ENCODE measurements at places on chromosomes 3 and 15.

- DNase-seq: no peak
These were observed 263.4 kb upstream of the ST8SIA2 start for GRCh38 chr15:92130244-92130643.

- DNase-seq: no peak
These were observed 93.9 kb downstream of the PCCB start for GRCh38 chr3:136343873-136344555.

GRCh38 chr3:152160350-152161011 is 108.2 kb upstream of the MBNL1 start:
- no peak for DNase-seq

DNA sequence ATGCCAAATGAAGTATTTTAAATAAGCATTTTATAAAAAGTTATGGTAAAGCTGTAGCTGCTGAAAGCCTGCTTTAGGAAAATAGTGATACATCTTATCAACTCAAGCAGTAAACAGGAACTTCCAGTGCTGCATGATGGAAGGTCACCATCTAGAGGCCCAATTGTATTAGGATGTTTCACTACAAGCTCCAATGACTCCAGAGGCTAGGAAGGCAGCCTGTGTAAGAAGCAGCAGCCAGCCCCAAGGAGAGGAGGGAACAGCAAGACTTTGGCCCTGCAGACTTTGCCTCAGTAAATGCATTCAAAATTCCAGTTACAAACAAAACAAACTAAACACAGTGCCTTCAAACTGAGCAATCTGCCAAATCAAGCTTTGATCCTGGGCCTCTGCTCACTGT is 32.1 kb downstream of the ILDR1 start:
- no peak for DNase-seq

- DNase-seq: no peak
These were observed 175.6 kb upstream of the BCL6 start for GRCh38 chr3:187920913-187921312.

DNA sequence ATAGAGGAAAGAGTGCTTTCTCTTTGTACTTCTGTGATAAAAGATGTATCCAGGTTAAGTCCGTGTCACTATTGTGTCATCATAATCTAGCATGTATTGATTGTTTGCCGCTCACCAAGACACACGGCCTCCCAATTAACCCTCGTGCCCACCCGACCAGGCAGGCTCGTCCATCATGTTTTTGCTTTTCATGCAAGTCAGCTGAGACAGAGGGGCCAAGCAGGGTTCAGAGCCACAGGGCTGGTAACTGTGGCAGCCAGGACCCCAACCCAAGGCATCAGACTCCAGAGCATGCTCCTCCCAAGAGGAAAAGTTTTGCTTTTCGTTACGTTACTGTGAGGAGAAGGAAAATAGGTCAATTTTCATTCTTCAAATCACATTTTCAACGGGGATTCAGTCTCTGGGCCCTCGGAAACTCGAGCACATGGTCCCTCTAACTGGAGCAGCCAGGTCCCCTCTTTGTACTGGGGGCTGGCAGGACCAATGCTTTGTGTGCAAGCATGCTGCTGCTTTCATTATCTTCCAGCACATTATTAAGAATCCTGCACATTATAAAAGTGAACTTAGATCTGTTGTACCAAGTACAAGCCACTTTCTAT is 161.1 kb upstream of the TOPAZ1 start:
- no peak for DNase-seq

GRCh38 chr3:153640689-153641665 is 479.0 kb downstream of the RAP2B start:
- DNase-seq: no peak

GRCh38 chr3:111928613-111929012 is 50.2 kb upstream of the ABHD10 start:
- DNase-seq: no peak

DNA sequence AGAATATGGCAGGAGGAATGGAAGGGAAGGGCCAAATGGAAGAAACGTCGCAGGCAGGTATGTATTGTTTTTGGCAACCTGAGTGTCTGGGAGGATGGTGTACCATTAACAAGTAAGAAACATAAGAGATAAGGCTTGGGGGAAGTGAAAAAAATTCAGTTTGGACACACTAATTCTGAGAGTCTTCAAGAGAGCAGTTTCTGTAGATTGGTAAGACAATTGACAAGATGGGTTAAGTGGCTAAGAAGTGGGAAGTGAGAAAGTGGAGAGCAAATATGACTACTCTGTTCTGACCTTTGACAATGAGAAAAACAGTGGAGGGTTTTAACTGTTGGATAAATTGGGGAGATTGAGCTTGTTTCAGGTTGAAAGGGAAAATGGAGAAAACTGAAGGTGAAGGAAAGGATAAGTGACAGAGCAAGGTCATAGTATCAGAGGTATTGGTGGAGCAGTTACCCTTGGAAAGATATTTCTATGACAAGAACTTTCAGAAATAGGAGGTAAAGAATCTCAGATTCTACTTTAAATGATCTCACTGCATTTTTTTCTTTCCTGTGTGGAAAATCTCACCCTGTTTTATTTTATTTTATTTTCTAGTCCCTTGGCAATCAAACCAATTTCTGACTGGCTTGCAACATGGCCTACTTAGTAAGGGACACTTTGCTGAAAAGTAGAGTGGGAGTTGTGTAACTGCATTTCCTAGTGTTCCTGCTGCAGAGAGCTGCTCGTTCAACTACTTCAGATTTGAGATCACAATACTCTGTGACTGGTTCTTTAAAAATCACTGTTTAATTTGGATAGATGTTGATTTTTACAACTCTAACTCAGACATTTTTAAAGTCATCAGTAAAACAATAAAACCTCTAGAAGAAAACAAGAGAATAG is 23.1 kb upstream of the GABPB1 start:
- no peak for DNase-seq

DNA sequence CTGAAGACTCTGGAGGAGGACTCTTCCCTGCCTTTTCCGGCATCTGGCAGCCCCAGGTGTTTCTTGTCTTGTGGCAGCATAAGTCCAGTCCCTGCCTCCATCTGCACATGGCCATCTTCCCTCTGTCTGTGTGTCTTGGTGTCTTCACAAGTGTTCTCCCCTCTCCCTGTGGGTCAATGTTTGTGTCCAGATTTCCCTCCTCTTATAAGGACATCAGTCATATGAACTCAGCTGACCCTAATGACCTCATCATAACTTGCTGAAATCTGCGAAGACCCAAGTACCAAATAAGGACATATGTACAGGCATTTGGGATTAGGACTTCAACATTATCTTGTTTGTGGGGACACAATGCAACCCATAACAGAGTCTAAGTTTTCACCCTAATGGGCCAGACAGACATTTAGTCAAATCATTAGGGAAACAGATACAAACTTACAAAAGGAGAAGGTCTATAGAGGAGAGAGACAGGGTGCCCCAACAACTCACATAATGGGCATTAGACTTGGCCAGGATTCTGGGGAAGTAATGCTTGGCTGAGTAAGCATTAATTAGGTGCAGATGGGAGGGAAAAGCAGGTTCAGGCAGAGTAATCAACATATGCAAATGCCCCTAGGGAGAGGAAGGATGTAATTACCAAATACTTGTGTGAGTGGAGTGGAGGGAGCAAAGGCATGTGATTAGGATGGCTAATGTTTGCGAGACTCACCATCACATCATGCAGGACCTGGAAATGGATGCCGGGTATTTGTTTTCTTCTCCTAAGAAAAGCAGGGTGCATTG is 372.8 kb upstream of the TBL1XR1 start:
- DNase-seq: no peak

GRCh38 chr3:17423786-17424536 is 318.5 kb downstream of the TBC1D5 start:
- DNase-seq: no peak

- no peak for DNase-seq
These were observed 290.4 kb downstream of the MAGI1 start for GRCh38 chr3:65748326-65748725.

DNA sequence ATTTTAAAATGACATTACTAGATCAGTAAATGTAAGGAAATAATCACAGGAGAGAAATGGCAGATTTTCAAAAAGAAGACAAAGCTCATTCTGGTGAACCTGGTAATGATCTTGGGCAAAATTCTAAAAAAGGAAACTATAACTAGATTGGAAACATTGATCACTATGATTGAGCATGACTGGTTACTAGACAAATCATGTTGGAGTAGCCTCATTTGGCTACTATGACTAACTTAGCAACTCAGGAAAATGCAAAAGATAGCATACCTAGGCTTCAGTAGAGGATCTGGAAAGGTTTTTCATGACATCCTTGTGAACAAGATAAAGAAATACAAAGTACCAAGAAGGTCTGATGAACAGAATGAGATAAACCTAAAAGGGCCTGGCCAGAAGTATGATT is 7.6 kb upstream of the TMF1 start:
- no peak for DNase-seq

GRCh38 chr15:92009162-92009561 is 155.7 kb downstream of the SLCO3A1 start:
- no peak for DNase-seq

GRCh38 chr3:117118604-117119003 is 409.0 kb downstream of the TUSC7 start:
- DNase-seq: no peak

GRCh38 chr15:34693053-34693744 is 61.6 kb downstream of the GJD2 start:
- no peak for DNase-seq

- DNase-seq: no peak
These were observed 19.0 kb downstream of the MRAS start for GRCh38 chr3:138367326-138367850.

- no peak for DNase-seq
These were observed 179.8 kb upstream of the TLE3 start for GRCh38 chr15:70277556-70277955.

GRCh38 chr15:98663606-98664005 is 15.3 kb downstream of the IGF1R start:
- DNase-seq: no peak

DNA sequence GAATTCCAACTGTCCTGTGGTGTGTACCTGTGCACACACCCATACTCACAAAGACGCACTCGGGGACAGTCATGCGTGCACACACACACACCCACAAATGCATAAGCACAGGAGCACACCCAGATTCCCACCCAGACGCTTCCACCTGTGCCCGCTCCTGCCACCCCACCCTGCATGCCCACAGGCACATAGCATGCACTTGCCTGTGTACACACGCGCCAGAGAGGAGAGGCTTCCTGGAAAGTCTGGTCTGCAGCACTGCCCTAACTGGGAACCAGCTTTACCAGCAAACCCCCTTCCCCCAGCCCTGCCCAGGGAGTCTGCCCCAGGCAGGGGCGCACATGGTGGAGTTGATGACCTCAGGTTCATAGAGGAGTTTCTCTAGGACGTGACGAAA is 246.2 kb downstream of the UACA start:
- no peak for DNase-seq

- DNase-seq: no peak
These were observed 613.3 kb downstream of the TBL1XR1 start for GRCh38 chr3:176583956-176584355.

GRCh38 chr15:64232400-64232799 is 69.6 kb upstream of the PPIB start:
- no peak for DNase-seq

GRCh38 chr3:71936681-71937080 is 151.7 kb upstream of the PROK2 start:
- no peak for DNase-seq

- DNase-seq: no peak
These were observed 73.0 kb upstream of the PROK2 start for GRCh38 chr3:71857956-71858355.

- DNase-seq: no peak
These were observed 6.5 kb upstream of the CORO2B start for GRCh38 chr15:68572309-68572708.

DNA sequence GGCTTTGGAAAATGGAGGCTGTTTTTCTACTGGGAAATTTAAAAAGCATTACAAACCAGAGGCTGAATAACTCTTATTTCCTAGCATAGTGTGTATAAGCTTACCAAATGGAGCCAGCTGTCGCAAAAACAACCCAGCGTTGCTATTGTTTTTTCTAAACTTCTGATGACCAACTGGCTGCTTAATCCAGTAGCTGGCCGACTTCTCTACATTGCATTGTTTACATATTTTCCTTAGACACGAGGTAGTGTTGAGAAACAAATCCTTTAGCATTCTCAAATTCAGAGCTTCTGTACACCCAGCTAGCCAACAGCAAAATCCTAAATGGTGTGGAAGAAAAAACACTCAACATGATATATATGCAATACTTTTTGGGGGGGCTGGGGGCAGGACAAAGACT is 161.0 kb upstream of the ADAMTS9 start:
- DNase-seq: no peak

DNA sequence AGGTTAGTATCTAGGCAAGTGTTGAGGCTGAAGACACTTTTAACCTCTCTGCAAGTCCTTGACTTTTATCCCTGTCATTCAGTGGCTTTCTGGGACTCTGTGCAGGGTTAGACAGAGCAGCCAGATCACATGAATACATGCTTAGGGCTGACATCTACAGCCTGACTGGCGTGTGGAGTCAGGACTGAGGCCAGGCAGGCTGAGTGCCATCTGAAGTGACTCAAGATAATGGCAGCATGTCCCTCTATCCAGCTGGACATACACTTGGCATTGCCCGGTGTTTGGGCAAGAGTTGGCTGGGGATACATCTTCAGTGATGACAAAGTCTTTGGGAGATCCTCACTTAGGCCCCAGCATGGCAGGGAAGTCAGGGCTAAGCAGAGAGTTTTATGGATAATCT is 22.4 kb downstream of the DUOX2 start:
- no peak for DNase-seq

GRCh38 chr3:19347671-19348070 is 199.4 kb downstream of the KCNH8 start:
- no peak for DNase-seq

- DNase-seq: no peak
These were observed 55.2 kb downstream of the UNC13C start for GRCh38 chr15:54033356-54033860.

GRCh38 chr3:45776611-45777010 is 19.7 kb downstream of the SLC6A20 start:
- no peak for DNase-seq

DNA sequence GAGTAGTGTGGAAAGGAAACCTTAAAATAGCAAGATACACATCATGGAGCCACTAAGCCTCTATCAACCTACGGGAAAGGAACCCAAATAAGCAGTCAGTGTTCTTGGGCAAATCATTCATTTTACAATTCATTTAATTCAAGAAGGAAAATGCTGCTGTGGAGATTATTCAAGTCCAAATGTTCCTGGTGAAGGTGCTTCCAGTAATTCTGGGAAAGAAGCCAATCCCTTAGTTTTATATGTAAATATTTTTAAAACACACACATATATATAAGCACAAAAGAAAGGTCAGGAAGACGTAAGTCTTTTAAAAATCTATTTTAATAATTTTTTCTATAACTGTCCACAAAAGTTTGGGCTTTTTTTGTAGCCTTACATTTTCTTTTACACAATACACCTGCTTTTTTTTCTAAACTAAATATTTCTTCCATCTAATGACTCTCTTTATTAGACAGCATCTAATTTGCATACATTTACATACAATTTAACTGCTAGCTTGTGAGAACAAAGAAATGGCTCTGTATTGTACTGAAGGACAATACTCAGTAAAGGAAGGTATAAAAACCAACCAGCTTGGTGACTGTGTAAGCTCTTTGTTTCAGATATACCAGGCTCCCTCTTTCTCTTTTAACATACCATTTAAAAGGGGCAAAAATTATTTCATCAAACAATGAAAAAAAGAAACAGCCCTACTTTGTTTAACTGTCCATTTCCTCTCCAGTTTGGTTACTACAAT is 269.5 kb downstream of the ZBTB20 start:
- DNase-seq: no peak

- DNase-seq: peak; percentile 36
These were observed 643 bp downstream of the MYO5A start for GRCh38 chr15:52527911-52528563.

GRCh38 chr3:9898467-9899241 is 4.0 kb upstream of the IL17RE start:
- no peak for DNase-seq
